Spleen (tissue), 13 donors: ENCODE measurements at places on chromosomes 2 and 18. TPM values are rescaled to one million over a fixed set of nuclear protein-coding genes. Genes with fewer than 3 reads are reported as not detected.

TCF7L1 gene
- polyA plus RNA-seq: 2.4 TPM

COL3A1 gene
- polyA plus RNA-seq: 24.9 TPM

IL36B gene
- polyA plus RNA-seq: not detected

IL1B gene
- polyA plus RNA-seq: 3.4 TPM
